ENCODE measurements at places on chromosomes 11 and 22.

GRCh38 chr11:65421794-65422632 is 585 bp upstream of the NEAT1 start:
- DNase-seq, result peak; percentile 95

- DNase-seq, result peak; percentile 17
Observed at GRCh38 chr11:75313513-75314272, 37.8 kb downstream of the ARRB1 start.

- no peak for DNase-seq
Observed at GRCh38 chr22:46586531-46587011, 33.6 kb upstream of the GRAMD4 start.

DNA sequence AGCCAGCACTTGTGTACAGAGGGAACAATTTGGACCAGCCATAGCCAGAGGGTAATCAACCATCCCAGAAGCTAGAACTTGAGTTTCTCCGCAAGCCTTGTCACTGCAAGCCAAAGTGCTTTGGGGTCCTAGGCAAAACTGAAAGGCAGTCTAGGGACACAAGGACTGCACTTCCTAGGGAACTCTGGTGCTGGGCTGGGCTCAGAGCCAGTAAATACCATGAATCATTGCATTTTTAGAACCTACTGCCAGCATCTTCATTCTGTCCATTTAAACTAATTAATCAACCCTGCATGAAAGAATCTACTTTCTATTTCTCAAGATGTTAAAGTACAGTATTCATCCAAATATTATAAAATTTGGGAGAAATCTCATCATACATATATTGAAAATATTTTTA is 20.0 kb downstream of the PATE3 start:
- DNase-seq, result no peak
